Naive thymus-derived CD4-positive, alpha-beta T cell (primary cell): ENCODE measurements at places on chromosomes 12 and 14.

DNA sequence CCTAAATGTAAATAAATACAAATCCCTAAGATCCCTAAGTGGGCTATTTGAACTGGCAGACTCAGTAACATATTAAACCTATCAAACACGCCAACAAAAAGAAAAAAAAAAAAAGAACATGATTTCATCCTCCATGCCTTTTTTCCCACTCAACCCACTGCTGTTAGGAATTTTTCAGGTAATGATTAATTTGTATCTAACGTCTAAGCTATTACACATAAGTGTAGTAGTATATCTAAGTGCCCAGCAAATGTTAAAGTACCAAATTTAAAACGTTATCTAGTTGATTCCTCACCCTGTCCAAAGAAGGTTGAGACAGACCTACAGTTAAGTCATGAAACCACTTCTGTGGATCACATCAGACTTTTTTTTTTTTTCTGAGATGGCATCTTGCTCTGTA lies 16.4 kb upstream of the ARID4A start:
- no peak for DNase-seq

DNA sequence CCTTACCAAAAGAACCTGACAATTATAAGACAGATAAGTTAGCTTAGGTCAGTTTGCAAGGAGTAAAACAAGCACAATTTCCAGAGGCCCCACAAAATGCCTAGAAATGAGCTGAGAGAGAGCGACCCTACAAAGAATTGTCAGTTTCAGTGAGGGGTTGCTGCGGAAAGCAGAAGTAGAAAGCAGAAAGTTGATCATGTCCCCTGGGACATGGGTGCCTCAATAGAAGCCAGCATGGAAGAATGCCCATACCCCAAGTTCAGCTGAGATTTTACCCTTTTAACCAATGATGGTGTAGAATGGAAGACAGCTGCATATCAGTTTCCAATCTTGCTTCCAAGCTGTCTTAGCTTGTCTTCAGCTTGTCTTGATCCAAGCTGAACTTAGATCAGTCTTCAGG lies 21.8 kb upstream of the CRY1 start:
- DNase-seq: no peak

DNA sequence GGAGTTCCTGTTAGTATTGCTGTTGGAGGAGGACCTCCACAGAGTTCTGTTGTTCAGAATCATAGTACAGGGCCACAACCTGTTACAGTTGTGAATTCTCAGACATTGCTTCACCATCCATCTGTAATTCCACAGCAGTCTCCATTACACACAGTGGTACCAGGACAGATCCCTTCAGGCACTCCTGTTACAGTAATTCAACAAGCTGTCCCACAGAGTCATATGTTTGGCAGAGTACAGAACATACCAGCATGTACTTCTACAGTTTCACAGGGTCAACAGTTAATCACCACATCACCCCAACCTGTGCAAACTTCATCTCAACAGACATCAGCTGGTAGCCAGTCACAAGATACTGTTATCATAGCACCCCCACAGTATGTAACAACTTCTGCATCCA lies 120.8 kb downstream of the ARID2 start:
- no peak for DNase-seq

DNA sequence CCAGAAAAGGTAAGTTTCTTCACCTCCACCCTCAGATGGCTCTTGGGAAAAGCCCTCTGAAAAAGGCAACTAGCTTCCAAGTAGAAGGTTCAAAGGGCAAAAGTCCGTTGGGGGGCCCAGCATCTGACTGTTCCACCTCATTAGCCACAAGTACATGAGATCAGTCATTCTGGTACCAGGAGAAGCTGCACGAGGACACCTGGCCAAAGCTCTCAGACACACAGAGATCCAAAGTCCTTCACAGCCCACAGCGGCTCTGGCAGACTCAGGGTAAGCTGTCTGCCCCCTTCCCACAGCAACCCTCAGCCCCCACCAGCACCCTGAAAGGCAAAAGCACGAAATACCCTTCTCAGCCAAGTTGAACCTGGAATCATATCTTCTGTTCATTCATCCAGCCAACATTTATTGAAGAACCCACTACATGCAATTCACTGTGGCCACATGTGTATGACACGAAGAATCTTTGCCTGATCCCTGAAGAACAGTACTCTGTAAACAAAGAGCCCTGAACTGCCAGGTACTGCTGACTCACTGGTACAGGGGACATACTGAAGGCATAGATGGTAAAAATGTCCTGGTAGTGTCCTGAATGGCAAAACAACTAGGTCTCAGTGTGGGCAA lies 19.0 kb downstream of the SLC7A7 start:
- DNase-seq: no peak

DNA sequence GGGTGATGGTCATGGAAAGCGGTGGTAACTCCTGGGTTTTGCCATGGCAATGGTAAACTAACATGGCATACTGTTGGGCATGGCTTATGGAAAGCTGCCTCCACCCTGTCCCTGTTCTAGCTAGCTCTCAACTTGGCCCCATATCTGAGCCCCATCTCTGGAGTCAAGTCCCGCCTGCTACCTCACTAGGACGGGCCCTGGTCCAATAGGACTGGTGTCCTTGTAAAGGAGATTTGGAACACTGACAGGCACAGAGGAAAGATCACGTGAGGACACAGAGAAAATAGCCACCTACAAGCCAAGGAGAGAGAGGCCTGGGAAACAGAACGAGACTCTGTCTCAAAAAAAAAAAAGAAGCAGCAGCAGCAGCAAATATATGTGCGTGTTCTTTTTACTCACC lies 59.8 kb downstream of the RNFT2 start:
- no peak for DNase-seq

GRCh38 chr14:102180248-102180998 lies 40.7 kb downstream of the WDR20 start:
- DNase-seq: no peak

DNA sequence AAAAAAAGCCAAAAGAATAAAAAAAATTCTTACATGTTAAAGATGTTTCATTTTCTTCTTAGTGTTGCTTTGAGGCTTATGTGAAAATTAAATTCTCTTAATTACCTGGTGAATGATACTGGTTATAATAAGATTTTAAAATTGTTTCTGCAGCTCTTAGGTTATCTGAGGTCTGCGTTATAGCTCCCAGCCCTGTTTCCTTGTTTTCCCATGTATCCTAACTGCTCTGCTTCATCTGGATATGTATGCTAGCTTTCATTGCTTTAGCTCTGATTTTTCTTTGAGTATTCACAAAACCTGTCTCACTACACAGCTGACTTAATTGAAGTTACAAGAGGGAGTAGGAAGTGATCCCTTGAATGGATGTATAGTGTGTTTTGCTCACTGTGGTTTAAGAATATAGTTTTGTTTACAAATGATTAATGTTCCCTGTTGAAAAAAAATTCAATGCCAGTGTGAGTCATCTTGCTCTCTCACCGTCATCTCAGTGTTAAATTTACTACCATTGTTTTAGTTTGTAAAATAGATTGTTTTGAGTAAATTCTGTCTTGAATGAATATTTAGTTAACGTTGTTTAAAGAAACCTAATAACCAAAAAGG lies 26.8 kb downstream of the CPSF6 start:
- no peak for DNase-seq
